Activated CD4-positive, alpha-beta T cell treated with anti-CD3 and anti-CD28 coated beads for 36 hours (primary cell): ENCODE measurements at places on chromosomes 11 and 22. TPM values are rescaled to one million over a fixed set of nuclear protein-coding genes. Genes with fewer than 3 reads are reported as not detected.
A peak's percentile ranks its signal among the peaks of the same experiment; 100 is the strongest.

DNA sequence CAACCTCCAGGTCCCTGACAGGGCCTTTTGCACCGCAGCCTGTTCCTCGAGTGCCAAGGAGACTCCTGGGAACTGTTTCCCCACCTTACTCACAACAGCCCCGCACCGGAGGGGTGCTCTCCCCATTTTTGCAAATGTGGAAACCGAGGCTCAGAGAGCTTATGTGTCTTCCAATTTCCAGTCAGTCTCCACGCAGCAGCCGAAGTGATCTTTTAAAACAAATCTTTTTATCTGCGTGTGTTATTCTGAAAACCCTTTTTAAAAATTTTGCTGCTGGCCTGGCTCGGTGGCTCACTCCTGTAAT, 409 bp upstream of the TMEM134 start:
- peak overlapping the region; percentile 82 for H3K4me3 ChIP-seq
- no peaks in the 10 kb centered on the region for H3K27me3 ChIP-seq
- H3K36me3 ChIP-seq: peaks cover 9% of the 10 kb centered on the region

DNA sequence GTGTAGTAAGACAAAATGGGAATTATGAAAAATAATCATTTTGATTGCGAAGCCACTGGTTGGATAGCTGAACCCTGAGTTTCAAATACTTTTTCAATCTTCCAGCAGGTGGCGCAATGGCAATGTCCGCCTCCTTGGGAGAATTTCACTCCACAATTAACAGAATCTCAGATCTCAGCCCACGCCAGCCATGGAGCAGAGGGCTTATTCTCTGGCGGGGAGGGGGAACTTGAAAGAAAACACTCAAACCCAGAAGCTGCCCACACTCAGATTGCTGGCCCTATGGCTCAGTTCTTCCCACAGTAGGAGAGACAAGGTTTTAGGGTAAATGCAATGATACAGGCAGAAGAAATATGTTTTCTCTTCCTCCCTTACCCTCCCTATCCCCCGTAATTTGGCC, 38.7 kb upstream of the RCN1 start:
- no peaks in the 10 kb centered on the region for H3K36me3 ChIP-seq
- H3K27ac ChIP-seq: no peak overlapping the region
- DNase-seq: peak; percentile 70
- H3K4me3 ChIP-seq: no peak overlapping the region

GRCh38 chr11:132318421-132319157, 948.2 kb downstream of the NTM start:
- no peaks in the 10 kb centered on the region for H3K4me1 ChIP-seq
- no peak overlapping the region for H3K4me3 ChIP-seq
- H3K27ac ChIP-seq: no peak overlapping the region
- peaks cover 2% of the 10 kb centered on the region for H3K27me3 ChIP-seq

- H3K27ac ChIP-seq: no peak overlapping the region
- H3K4me3 ChIP-seq: no peak overlapping the region
- peaks cover 39% of the 10 kb centered on the region for H3K4me1 ChIP-seq
- no peaks in the 10 kb centered on the region for H3K36me3 ChIP-seq
Measured at GRCh38 chr11:44684859-44685281, 41.9 kb upstream of the TSPAN18 start.

- DNase-seq: peak; percentile 30
- peaks cover 58% of the 10 kb centered on the region for H3K27me3 ChIP-seq
- H3K4me1 ChIP-seq: peaks cover 8% of the 10 kb centered on the region
- H3K4me3 ChIP-seq: peak overlapping the region; percentile 54
- H3K36me3 ChIP-seq: no peaks in the 10 kb centered on the region
Measured at GRCh38 chr11:19777377-19778102, 64.9 kb downstream of the NAV2 start.

The DDTL gene
- total RNA-seq: 2.3 TPM

The PITPNM1 gene
- total RNA-seq: 94.5 TPM

- peaks cover 33% of the 10 kb centered on the region for H3K36me3 ChIP-seq
- H3K4me3 ChIP-seq: no peak overlapping the region
- H3K27me3 ChIP-seq: no peaks in the 10 kb centered on the region
- DNase-seq: no peak
- H3K4me1 ChIP-seq: peaks cover 27% of the 10 kb centered on the region
- no peak overlapping the region for H3K27ac ChIP-seq
Measured at GRCh38 chr11:128784059-128784804, 82.9 kb downstream of the KCNJ1 start.

The KCTD14 gene
- 0.14 TPM for total RNA-seq

The RBMXL2 gene
- total RNA-seq: not detected

DNA sequence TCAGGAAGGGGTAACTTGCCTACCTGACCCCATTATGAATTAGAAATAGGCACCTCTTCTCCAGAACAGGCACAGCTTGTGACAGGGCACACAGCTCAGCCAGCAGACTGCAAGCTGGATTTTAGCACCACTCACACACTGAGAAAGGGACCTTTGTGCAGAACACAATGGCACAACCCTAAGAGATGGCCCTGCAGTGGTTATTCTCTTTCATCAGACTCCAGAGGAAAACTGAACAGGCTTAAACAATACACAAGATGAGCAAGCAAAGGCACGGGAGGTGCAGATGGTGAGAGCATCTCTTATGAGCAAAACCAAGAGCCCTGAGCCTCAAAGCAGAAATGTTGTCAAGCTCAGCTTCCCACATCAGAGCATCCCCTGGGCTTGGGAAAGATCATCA, 93.8 kb upstream of the LRRC55 start:
- peaks cover 11% of the 10 kb centered on the region for H3K27me3 ChIP-seq
- no peaks in the 10 kb centered on the region for H3K4me1 ChIP-seq
- H3K4me3 ChIP-seq: no peak overlapping the region
- H3K36me3 ChIP-seq: no peaks in the 10 kb centered on the region
- DNase-seq: no peak

The GLB1L2 gene
- total RNA-seq: 3.9 TPM

DNA sequence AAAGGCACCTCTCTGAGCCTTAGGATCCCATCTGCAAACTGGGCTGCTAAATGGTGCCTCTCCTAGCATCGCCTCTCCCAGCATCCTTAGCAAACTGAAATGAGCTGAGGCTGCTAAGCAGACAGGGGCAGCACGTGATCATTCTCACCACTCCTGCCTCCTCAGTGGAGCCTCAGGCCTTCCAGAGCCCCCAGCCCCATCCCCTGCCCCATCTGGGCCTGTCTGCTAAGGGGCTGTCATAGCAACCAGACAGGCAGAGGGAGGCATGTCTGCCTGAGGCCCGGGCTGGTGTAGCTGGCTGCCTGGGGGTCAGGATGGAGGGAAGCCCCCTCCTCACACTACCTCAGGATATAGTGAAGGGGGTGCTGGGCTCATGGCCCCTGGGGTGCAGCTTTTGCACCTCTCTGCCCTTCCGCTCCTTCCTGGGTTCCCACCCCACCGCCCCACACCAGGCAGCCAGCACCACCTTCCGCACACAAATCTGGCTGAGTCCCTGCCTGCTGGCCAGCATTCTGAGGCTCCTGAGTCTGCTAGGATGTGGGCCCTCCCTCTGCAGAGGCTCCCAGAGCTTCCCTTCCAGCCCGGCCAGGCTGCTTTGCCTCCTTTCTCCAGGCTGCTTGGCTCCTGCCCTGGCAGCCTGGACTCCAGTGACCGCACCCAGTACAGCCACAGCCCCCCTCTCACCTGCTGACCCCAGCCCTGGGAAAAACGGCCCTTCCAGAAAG, 47.5 kb upstream of the TTLL12 start:
- DNase-seq: no peak
- H3K4me1 ChIP-seq: peaks cover 4% of the 10 kb centered on the region
- peaks cover 3% of the 10 kb centered on the region for H3K27me3 ChIP-seq
- no peak overlapping the region for H3K4me3 ChIP-seq

DNA sequence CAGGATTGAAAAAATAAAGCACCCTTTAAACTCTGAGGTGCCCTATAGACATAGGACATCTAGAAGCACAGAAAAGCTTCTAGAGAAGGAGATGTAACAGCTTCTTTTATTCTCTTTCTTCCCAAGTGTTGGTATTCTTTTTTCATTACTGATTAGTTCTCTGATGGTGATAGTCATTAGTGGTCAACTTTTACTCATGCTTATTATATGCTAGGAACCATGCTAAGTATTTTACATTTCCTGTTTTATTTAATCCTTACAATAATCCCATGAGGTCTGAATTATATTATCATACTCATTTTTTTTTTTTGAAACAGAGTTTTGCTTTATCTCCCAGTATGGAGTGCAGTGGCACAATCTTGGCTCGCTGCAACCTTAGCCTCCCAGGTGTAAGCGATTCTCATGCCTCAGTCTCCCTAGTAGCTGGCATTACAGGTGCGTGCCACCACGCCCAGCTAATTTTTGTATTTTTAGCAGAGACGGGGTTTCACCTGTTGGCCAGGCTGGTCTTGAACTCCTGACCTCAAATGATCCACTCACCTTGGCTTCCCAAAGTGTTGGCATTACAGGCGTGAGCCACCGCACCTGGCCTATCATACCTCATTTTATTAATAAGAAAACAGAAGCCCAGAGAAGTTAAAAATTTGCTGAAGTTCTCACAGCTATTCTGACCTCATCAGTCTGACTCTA, 3.0 kb downstream of the C11orf52 start:
- no peak for DNase-seq
- H3K27me3 ChIP-seq: peaks cover 2% of the 10 kb centered on the region
- H3K4me1 ChIP-seq: peaks cover 10% of the 10 kb centered on the region
- no peaks in the 10 kb centered on the region for H3K36me3 ChIP-seq
- H3K27ac ChIP-seq: no peak overlapping the region
- no peak overlapping the region for H3K4me3 ChIP-seq

GRCh38 chr11:96798445-96798844, 408.6 kb downstream of the JRKL start:
- H3K4me1 ChIP-seq: no peaks in the 10 kb centered on the region
- DNase-seq: no peak
- H3K27ac ChIP-seq: no peak overlapping the region
- no peak overlapping the region for H3K4me3 ChIP-seq
- H3K27me3 ChIP-seq: no peaks in the 10 kb centered on the region

GRCh38 chr11:129458756-129459535, 83.3 kb downstream of the BARX2 start:
- no peak overlapping the region for H3K4me3 ChIP-seq
- DNase-seq: no peak
- peaks cover 11% of the 10 kb centered on the region for H3K27me3 ChIP-seq
- H3K36me3 ChIP-seq: no peaks in the 10 kb centered on the region
- H3K27ac ChIP-seq: no peak overlapping the region
- no peaks in the 10 kb centered on the region for H3K4me1 ChIP-seq

- no peak for DNase-seq
- peaks cover 3% of the 10 kb centered on the region for H3K27me3 ChIP-seq
Measured at GRCh38 chr11:77590194-77590782, 535 bp downstream of the AQP11 start.

- H3K36me3 ChIP-seq: no peaks in the 10 kb centered on the region
- H3K4me3 ChIP-seq: no peak overlapping the region
- no peaks in the 10 kb centered on the region for H3K27me3 ChIP-seq
- H3K27ac ChIP-seq: no peak overlapping the region
Measured at GRCh38 chr11:131498631-131499160, 128.3 kb downstream of the NTM start.

The MRGPRE gene
- total RNA-seq: not detected

- H3K27me3 ChIP-seq: no peaks in the 10 kb centered on the region
- H3K27ac ChIP-seq: no peak overlapping the region
- H3K4me3 ChIP-seq: no peak overlapping the region
- H3K36me3 ChIP-seq: no peaks in the 10 kb centered on the region
- H3K4me1 ChIP-seq: no peaks in the 10 kb centered on the region
Measured at GRCh38 chr11:24153337-24153736, 343.5 kb upstream of the LUZP2 start.

The P2RX6 gene
- 0.18 TPM for total RNA-seq
